ENCODE measurements at places on chromosomes 6 and 20.

GRCh38 chr6:52317211-52317610, 32.7 kb upstream of the MCM3 start:
- no peak for DNase-seq

DNA sequence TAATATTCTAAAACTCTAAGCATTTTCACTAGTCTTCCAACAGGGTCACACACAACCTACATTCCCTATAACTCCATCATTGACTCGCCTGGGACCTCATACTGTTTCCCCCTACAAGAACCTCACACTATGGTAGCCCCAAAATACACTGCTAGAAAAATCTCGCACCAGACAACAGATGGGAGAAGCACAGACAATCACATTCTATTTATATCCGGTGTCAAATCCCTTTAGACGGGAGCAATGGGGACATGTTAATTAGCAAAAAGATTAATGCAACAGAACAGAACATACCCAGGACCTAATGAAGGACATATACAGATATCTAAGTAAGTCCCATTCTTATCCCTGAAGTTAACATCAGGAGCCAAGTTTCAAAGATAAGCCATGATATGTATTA, 33.6 kb downstream of the TMX4 start:
- no peak for DNase-seq

DNA sequence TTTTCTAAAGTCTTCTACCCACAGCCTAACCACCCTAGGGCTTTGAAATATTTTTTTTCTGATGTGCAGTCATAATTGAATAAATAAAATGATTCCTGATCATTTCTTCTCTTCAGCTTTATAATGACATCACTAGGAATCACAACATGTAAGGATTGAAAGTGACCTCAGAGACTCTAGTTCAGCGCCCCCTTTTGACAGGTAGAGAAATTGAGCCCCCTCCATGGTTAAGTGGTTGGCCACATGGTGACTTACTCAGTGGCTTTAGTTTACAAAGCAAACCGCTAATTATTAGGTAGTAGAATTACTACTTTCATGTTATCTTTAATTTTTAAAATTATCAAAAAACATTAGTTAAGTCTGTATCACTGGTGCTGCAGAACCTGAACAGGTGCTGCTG, 13.3 kb upstream of the SLC2A12 start:
- DNase-seq: no peak

DNA sequence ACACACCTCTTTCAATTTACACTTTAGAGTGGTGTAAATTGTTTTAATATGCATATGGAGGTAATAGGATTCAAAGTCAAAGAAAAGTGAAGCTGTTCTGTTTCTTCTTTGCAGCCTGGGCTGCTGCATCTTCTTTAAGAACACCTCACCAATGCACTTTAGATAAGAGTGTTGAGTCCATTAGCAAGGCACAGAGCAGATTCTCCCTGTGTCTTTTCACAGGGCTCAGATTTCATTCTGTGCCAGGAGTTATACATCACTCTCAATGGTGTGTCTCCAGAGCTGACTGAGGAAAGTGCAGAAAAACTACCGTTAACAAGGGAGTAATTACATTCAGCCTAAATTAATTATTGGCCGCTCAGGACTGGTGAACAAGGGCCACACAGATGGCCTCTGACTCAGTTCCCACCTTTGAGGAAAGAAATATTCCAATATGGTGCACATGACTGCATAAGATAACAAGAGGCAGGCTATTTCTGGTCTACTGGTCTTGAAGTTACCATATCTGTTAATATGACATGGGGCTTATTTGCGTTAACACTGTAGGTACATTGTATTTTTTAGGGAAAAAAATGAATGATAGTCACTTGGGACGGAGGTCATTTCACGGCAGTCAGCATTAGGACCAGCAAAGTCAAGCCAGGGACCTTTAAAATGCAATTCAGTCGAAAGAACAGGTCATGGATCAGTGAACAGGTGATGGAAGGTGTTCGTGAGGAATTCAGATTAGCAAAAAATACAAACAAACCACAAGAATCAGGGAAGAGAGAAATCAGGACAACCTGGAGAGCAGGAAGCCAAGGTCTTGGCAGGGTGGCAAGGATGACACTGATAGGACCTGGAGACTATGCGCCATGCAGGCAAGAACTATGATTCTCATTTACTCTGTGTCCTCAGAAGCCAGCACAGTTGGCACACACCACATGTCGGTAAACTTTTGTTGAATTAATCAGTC, 203.7 kb downstream of the TBX18 start:
- DNase-seq: no peak

DNA sequence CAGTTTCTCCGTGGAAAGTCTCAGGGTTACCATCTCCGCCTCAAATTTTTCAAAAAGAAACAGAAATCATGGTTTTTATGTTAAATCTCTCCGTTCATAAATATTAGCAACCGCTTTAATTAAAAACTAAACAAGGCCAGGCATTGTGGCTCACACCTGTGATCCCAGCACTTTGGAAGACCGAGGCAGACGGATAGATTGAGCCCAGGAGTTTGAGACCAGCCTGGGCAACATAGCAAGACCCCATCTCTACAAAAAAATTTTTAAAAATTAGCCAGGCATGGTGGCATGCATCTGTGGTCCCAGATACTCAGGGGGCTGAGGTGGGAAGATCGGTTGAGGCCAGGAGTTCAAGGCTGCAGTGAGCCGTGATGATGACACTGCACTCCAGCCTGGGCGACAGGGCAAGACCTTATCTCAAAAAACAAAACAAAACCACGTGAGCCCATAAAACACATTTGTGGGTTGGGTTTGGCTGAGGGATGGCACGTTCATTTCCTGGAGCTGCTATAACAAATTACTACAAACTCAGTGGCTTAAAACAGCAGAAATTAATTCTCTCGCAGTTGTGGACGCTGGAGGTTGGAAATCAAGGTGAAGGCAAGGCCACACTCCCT, 223.2 kb downstream of the ZNF217 start:
- no peak for DNase-seq

All from activated naive CD4-positive, alpha-beta T cell treated with Interleukin-2 at 50 U/mL for 16 hours (primary cell).